Right renal cortex interstitium (tissue), 3 donors: ENCODE measurements at places on chromosomes 2 and 18. TPM values are rescaled to one million over a fixed set of nuclear protein-coding genes. Genes with fewer than 3 reads are reported as not detected.

ALPP gene
- polyA plus RNA-seq = not detected

MOB4 gene
- 58.3 TPM for polyA plus RNA-seq

KANSL1L gene
- polyA plus RNA-seq = 55.2 TPM

REEP1 gene
- polyA plus RNA-seq = 3.0 TPM

DHRS9 gene
- polyA plus RNA-seq = 0.93 TPM

SKOR2 gene
- polyA plus RNA-seq = not detected

C18orf54 gene
- 10.3 TPM for polyA plus RNA-seq

PRSS56 gene
- polyA plus RNA-seq = not detected

ASPRV1 gene
- polyA plus RNA-seq = 4.6 TPM

PROKR1 gene
- polyA plus RNA-seq = 0.32 TPM

FHOD3 gene
- 39.8 TPM for polyA plus RNA-seq

DOCK10 gene
- polyA plus RNA-seq = 10.8 TPM

OR6B2 gene
- not detected for polyA plus RNA-seq

ZNF892 gene
- 4.3 TPM for polyA plus RNA-seq

FAM98A gene
- polyA plus RNA-seq = 49.0 TPM

CCDC148 gene
- polyA plus RNA-seq = 8.2 TPM

ATG9A gene
- polyA plus RNA-seq = 46.8 TPM

DRC1 gene
- 3.9 TPM for polyA plus RNA-seq

ANTXR1 gene
- polyA plus RNA-seq = 90.0 TPM

SH3RF3 gene
- polyA plus RNA-seq = 4.3 TPM

MEIS1 gene
- 132 TPM for polyA plus RNA-seq

EFHD1 gene
- polyA plus RNA-seq = 85.6 TPM

MSH2 gene
- 90.6 TPM for polyA plus RNA-seq

KLHL41 gene
- 1.2 TPM for polyA plus RNA-seq

RTTN gene
- polyA plus RNA-seq = 16.4 TPM

GPR55 gene
- polyA plus RNA-seq = 0.17 TPM

ASB3 gene
- 30.7 TPM for polyA plus RNA-seq

ERICH2 gene
- 2.2 TPM for polyA plus RNA-seq

SPATA3 gene
- polyA plus RNA-seq = not detected

COL4A3 gene
- polyA plus RNA-seq = 50.6 TPM

PTPRM gene
- 114 TPM for polyA plus RNA-seq

TUBA3D gene
- polyA plus RNA-seq = 0.57 TPM

CD226 gene
- 4.0 TPM for polyA plus RNA-seq

CRACDL gene
- 2.4 TPM for polyA plus RNA-seq

SEPTIN2 gene
- polyA plus RNA-seq = 582 TPM

PROM2 gene
- polyA plus RNA-seq = 31.0 TPM

C2orf80 gene
- polyA plus RNA-seq = 0.85 TPM

KYNU gene
- 6.9 TPM for polyA plus RNA-seq

STPG4 gene
- polyA plus RNA-seq = not detected

UGT1A3 gene
- not detected for polyA plus RNA-seq

CABLES1 gene
- polyA plus RNA-seq = 25.8 TPM

GKN1 gene
- polyA plus RNA-seq = not detected

TDRD15 gene
- 0.06 TPM for polyA plus RNA-seq

SLC9A2 gene
- polyA plus RNA-seq = 7.4 TPM

ARL5A gene
- polyA plus RNA-seq = 40.6 TPM

CYP26B1 gene
- 12.6 TPM for polyA plus RNA-seq

SLC11A1 gene
- polyA plus RNA-seq = 0.98 TPM

CSRNP3 gene
- 11.0 TPM for polyA plus RNA-seq

VSNL1 gene
- polyA plus RNA-seq = 2.5 TPM

CRYGC gene
- not detected for polyA plus RNA-seq

FAM237A gene
- not detected for polyA plus RNA-seq

TEX44 gene
- not detected for polyA plus RNA-seq

RASGRP3 gene
- polyA plus RNA-seq = 24.8 TPM

CGREF1 gene
- polyA plus RNA-seq = 5.3 TPM

CNTNAP5 gene
- not detected for polyA plus RNA-seq

ACTR2 gene
- 207 TPM for polyA plus RNA-seq

NEU2 gene
- polyA plus RNA-seq = not detected

SFTPB gene
- not detected for polyA plus RNA-seq

CCDC68 gene
- 11.5 TPM for polyA plus RNA-seq

G6PC2 gene
- 0.10 TPM for polyA plus RNA-seq
